ENCODE measurements at places on chromosomes 7 and 10.

DNA sequence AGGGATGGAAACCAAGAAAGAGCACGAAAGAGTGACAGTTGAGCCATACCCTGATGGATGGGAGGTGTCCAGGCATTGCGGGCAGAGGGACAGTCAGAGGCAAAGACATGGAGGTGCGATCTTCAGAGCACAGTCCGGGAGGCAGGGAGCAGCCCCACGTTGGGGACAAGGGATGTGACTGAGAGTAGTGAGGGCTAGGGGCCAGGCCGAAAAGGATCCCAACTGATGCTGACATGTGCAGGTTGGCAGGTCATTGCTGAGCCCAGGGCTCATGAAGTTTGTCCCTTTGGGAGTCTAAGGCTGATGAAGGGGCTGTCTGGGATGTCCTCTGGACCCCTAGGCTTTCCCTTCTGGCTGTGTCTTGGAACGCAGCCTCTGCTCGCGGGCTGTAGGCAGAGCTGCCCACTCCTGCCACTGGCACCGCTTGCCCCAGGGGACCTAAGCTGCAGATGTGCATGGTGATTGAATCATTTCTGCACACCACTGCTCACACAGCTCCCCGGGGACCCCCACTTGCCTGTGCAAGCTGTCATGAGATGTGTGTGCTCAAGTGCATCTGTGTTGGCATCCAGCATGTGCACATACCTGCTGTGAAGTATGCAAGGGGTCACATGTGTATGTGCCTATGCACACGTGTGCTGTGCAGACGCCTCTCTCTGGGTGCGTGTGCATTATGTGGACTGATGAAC is 125.1 kb downstream of the ZMIZ1 start:
- ATAC-seq: no peak

DNA sequence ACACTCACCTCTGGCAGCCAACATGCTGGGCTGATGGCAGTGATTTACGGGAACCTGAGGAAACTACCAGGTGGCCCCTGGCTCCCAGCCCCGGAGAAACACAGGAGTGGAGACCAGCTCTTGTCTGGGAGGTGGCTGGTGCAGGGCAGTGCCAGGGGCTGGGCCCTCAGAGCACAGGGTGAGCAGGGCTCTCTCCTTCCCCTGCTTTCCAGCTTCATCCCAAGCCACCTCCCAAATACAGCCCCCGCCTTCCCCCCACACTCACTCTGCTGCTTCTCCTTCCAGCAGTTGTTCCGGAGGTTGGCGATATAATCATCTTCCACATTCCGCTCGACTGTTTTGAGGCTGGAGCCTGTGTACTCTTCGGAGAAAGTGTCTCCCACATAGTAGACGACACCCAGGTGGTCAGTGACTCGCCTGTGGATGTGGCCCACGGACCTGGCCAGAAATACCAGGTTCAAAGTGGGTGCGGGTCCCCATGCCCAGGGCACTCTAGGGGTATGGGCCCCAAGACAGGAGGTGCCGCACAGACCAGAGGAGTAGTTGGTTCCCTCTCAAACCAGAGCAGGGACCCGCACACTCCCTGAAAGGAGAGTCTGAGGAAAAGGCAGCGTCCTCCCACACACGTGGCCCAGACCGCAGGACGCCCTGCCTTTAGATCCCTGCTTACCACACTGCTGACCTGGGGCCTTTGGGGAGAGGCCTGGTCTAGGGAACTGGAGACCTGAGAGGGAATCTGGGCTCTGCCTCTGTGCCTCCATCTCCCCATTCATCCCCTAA is 18.3 kb downstream of the DNAJB12 start:
- ATAC-seq: no peak

GRCh38 chr10:117352724-117353123 is 22.5 kb downstream of the PDZD8 start:
- ATAC-seq: no peak

- no peak for ATAC-seq
These were observed 92.5 kb downstream of the CSTF2T start for GRCh38 chr10:51606825-51607462.

GRCh38 chr7:155603205-155603857 is 41.1 kb upstream of the RBM33 start:
- ATAC-seq: no peak

- no peak for ATAC-seq
These were observed 278.5 kb downstream of the DNAJB6 start for GRCh38 chr7:157615101-157615817.

DNA sequence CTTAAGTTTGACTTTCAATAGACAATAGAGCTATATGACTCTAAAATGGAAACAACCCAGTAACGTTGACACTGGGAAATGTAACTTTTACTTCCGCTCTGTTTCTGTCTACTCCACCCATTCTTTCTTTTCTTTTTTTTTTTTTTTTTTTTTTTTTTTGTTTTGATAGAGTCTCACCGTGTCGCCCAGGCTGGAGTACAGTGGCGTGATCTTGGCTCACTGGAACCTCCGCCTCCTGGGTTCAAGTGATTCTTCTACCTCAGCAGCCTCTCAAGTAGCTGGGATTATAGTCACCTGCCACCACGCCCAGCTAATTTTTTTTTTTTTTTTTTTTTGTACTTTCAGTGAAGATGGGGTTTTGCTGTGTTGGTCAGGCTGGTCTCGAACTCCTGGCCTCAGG is 13.9 kb downstream of the PRSS2 start:
- ATAC-seq: no peak

DNA sequence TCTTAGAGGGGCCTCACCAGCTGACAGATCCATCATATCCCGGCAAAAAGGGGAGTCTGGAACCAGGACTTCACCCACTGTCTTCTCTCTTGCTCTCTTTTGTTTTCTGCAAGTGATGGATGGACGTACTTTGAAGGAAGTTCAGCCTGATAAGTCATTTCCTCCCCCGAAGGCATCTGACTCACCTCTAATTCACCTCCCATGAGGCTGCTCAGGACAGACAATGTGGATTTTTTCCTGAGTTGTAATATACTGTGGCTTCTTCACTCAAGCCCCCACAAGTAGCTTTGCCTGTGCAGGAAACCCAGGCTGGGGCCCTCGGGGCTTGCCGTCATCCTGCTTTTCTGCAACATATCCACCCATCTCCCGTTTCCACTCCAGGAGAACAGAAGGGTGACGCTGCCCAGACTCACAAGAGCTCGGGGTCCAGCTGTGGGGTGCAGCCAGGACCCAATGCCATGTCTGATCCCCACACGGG is 70.4 kb downstream of the ASB13 start:
- peak; percentile 87 for ATAC-seq

GRCh38 chr10:91220954-91221675 is 652 bp downstream of the PCGF5 start:
- ATAC-seq: peak; percentile 48

DNA sequence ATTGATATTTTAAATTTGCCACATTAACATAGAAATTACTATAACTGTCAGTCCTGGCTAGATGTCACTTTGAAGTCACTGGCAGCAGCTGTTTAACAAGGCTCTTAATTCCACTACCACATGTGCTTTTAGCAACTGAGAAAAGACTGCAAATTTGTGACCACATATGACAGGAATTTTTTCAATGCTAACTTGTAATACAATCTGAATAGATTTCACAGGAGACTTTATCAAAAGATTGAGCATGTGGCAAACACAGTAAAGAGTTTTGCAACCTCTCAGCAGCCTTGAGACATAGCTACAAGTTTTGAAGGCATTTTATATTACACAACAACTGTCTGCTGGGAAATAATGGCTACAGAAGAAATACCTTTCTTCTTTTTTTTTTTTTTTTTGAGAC is 73.0 kb downstream of the MICU1 start:
- no peak for ATAC-seq

DNA sequence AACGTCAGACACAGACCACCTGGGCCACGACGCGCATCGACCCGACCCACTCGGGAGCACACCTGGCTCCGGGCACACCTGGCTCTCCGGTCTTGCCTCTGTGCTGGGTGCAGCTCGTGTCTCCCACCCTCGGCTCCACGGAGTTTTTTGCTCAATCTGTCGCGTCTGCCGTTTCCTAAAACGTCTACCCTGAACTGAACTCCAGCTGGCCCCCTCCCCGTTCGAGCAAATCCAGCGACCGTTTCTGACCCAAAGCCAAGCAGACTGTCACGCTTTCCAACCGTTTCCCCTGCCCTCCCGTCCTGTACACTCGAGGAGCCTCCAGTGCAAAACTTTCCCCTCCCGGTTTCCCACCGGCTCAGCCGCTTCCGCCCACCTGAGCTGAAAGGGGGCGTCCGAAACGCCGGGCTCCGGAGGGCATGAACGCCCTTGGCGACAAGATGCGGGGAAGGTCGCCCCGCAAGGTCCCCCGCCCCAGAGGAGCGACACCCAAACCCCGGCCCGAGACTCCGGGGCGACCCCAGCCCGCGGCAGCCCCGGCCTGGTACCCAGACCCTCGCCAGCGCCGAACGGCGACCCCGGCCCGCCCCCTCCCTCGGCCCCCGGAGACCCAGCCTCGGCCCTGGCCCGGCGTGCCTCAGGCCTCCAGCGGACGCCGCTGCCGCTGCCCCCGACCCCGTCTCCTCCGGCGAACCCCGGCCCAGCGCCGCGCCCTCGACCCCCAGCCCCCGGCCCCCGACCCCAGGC is 557 bp downstream of the CYTH3 start:
- ATAC-seq: peak; percentile 19

- no peak for ATAC-seq
These were observed 26.0 kb upstream of the CHST3 start for GRCh38 chr10:71938211-71938610.

GRCh38 chr7:94567396-94567795 is 57.8 kb downstream of the CASD1 start:
- no peak for ATAC-seq

- no peak for ATAC-seq
These were observed 20.3 kb upstream of the CD36 start for GRCh38 chr7:80618096-80618495.

DNA sequence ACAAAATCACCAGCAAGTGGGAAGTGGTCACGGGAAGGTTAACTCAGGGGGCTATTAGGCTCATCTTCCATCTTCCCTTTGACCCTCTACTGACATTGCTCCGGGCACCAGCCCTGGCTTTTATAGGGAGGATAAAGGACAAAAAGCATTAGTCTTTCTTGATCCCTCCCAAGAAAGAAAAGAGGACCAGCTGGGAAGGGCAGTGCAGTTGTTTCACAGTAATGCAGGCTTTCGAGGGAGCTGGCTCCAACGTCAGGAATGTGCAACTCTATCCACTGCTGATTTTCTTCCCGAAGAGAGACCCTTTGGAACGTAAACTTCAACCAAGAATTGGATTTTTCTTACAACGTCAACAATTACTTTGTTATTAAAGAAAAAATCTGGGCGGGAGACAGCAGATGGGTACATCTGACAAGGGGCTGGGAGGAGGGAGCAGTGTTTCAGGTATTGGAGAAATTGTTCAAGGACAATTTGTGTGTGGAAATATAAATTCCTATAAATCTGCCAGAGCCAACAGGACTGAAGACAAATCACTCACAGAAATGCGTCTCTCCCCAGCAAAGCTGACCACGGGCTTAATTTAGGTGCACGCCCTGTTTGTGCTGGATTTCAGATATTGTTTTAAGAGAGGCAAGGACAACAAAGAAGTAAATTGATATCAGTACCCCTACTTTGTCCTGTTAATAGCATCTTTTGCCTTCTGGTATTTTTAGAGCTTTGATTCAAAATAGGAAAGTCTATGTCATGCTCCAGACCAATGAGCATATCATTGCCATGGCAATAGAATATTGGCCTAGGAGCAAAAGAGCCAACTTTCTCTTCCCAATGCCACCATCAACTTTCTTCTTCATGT is 23.4 kb upstream of the ARID5B start:
- ATAC-seq: no peak

- ATAC-seq: no peak
These were observed 517.5 kb downstream of the NRG3 start for GRCh38 chr10:82392533-82392932.

GRCh38 chr10:1498746-1499358 is 238.5 kb downstream of the ADARB2 start:
- ATAC-seq: peak; percentile 64

DNA sequence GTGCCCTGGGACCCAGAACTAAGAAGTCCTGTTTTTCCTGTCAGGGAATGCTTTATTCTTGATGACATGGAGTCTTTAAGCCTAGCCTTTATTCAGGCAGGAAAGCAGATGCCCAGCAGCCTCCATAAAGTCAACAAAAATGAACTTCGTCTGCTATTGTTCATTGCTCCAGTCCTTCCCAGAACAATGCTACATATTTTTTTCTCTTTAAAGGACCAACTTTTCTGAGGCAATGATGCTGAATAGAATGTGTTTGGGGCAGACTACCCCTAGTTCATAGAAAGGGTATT is 47.6 kb upstream of the PDCD4 start:
- peak; percentile 46 for ATAC-seq

- peak; percentile 98 for ATAC-seq
These were observed at the start of gene AGBL3 for GRCh38 chr7:134986363-134987251. TSS of gene AGBL3 (plus strand) at chr7:134986508. CDS start at chr7:134987934, 1,426 bp downstream.

GRCh38 chr7:80540836-80541235 is 29.0 kb upstream of the GNAT3 start:
- no peak for ATAC-seq

- no peak for ATAC-seq
These were observed 551.1 kb downstream of the SORCS3 start for GRCh38 chr10:105192146-105192545.

DNA sequence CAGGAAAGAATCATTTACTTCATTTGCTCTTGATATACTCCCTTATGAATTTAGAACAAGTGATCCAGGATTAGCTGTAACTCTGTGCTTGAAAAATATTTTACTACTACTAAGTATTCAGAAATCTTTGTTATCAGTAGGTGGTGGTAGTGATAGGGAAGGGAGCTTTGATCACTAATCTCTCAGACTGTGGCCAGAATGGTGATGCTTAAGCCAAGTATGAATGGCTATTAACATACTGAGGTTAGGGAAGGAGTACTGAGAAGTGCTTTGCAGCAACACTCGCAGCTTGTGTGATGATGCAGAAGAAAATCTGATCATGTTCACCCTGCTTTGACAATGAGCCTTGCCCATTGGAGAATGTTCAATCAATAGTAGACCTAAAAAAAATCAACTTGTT is 29.3 kb downstream of the AP3M1 start:
- no peak for ATAC-seq

GRCh38 chr7:125084196-125084595 is 154.6 kb upstream of the POT1 start:
- no peak for ATAC-seq

GRCh38 chr10:47278152-47278473 is 21.9 kb upstream of the GDF10 start:
- no peak for ATAC-seq

GRCh38 chr10:29022513-29022912 is 266.4 kb upstream of the LYZL1 start:
- ATAC-seq: no peak

- ATAC-seq: no peak
These were observed 43.2 kb upstream of the ATRNL1 start for GRCh38 chr10:115049960-115050359.

DNA sequence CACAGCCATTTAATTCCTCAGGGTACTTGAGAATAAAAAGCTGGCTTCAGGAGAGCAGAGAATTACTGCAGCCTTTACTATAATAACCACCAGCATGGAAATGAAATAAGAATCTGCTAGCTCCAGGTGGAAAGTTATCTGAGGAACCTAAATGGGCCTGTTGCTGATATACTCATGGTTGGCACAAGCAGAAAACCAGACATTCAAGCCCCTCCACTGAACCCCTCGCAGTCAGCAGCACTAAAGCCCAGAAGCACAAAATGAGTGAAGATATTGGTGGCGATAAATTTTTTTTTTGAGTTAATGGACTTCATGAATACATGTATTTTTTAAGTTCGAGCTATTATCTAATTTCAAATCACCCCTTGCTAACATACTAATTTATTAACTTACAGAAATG is 303.9 kb upstream of the NRP1 start:
- ATAC-seq: no peak

- ATAC-seq: no peak
These were observed 3.6 kb upstream of the PNLIP start for GRCh38 chr10:116542007-116542677.

Measured in esophagus mucosa (tissue), 1 donor.